Activated CD4-positive, alpha-beta T cell treated with anti-CD3 and anti-CD28 coated beads for 1 hour (primary cell): ENCODE measurements at places on chromosomes 3 and 15.
A peak's percentile ranks its signal among the peaks of the same experiment; 100 is the strongest.

- no peak for DNase-seq
Measured at GRCh38 chr15:78841376-78841706, 30.1 kb upstream of the ADAMTS7 start.

DNA sequence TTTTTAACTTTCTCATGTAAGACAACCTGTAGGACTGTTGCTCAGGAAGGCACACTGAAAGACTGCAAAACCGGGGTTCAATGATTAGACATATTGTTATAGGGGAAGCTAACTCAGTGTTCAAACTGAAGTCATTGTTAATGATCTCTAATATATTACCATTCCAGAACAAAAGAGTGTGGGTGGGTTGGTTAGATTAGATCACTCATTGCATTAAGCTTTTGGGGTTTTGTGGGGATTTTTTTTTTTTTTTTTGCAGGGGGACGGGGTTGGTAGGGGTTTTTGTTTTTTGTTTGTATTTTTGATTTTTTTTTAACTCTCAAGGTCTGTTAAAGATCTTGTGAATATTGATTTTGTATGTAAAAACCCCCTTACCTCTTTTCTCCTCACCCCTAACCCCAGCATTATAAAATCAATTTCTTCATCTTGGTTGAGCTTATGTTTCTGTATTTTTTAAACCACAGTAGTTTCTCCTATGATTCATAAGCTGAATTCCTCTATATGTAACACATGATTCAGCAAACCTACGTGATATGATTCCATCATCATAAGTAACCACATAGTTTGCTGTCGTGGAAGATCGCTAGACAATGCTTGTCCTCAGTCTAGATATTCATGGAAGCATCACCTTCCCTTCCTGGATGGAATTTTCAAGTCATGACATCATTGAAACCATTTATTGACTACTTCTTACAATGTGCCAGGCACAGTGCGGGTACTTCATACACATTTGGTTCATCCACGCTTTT lies 544.1 kb upstream of the MDFIC2 start:
- DNase-seq, result no peak

DNA sequence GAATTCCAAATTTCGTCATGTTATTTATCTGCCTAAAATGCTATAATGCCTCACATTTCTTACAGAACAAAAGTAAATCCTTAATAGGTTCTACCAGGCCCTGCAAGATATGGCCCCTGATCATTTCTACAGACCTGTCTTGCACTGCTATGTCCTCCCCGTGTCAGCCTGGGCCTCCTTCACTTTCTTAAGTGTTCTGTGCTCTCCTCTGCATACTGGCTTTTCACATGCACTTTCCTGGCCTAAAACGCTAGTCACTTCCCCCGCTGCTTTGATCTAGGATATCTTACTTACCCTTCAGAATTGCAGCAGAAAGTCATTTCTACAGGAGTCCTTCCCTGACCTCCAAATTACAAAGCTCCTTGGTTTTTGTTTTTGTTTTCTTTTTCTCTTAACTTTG lies 551.3 kb downstream of the NSUN3 start:
- no peak for DNase-seq

DNA sequence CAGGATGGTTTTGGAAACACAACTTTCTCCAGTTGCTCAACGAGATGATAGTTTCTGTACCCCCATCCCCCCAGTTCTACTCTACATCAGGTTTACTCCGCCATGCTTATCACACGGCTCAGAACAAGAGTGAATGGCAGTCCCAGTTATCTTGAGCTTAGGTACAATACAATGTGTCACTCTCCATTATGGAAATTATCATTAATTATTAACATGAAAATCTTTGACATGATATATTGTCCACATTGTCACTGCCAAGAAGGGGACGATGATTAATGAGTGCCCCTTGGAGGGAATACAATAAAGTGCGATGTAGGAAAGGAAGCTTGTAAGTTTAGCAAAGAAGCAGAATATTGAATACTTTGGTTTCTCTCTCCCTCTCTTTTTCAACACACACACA lies 252.6 kb upstream of the CFAP20DC start:
- no peak for DNase-seq

GRCh38 chr15:65771870-65772269 lies 20.2 kb downstream of the DENND4A start:
- DNase-seq, result no peak

- no peak for DNase-seq
Measured at GRCh38 chr3:4323246-4324027, 20.3 kb downstream of the SETMAR start.

- no peak for DNase-seq
Measured at GRCh38 chr15:100926971-100927756, 8.0 kb downstream of the LRRK1 start.

- DNase-seq, result no peak
Measured at GRCh38 chr3:66693461-66694031, 192.7 kb upstream of the LRIG1 start.

DNA sequence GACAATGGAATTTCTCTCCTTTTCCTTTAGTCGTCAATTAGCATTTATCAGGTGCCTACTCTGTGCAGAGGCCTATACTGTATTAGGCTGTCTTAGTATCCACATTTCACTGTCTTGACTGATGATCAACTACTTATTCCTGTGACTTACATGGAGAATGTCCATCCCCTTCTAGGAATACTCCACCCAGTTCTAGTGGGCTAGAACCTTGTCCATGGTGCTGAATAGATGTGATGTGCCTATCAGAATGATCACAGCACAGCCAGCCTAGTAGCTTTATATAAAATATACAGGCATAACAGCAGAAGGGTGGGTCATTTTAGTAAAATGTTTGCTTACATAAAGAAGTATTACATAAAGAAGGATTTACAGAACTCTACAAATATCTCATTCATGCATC lies 621.4 kb downstream of the PDCD6IP start:
- no peak for DNase-seq

- DNase-seq, result no peak
Measured at GRCh38 chr3:63323766-63324165, 45.7 kb downstream of the SYNPR start.

- DNase-seq, result no peak
Measured at GRCh38 chr3:102415553-102415952, 19.3 kb upstream of the ZPLD1 start.

DNA sequence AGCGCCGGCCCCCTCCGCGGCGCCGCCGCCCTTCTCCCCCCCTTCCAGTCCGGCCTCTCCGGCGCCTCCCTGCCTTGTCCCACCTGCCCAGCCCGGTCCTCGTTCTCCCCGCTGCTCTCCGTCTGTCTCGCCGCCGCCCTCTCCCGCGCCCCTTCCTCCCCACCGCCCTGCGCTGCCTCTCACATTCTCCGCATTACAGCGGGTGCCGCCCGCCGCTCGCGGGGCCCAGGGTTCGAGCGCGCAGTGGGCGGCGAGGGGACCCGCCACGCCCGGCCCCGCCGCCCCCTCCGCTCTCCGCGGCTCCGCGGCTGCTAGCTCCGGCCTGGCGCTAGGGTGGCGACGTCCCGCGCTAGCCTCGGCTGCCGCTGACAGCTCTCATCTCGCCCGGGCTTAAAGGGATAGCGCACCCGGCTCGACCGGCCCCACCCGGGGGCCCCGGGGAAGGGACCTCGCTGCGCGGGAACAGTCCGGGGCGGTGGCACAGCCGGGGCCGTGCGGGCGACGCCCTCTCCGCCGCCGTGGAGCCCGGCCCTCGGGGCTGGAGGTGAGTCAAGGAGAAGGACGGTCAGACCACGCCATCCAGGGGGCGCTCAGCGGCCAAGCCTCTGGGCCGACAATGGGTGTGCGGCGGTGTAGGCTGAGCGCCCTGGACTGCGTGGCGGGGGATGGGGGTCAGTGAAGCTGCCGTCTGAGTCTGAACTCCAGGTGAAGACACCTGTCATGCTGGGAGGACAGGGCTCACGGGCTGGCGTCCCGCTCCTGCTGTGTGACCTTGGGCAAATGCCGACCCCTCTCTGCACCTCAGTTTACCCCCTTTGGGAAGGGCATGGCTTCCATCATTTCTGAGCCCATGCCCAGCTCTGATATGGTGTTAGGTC lies 187.4 kb upstream of the LINGO1 start:
- no peak for DNase-seq

- no peak for DNase-seq
Measured at GRCh38 chr3:64022451-64023186, 675 bp downstream of the PSMD6 start.

- no peak for DNase-seq
Measured at GRCh38 chr3:177498037-177498857, 301.0 kb upstream of the TBL1XR1 start.

DNA sequence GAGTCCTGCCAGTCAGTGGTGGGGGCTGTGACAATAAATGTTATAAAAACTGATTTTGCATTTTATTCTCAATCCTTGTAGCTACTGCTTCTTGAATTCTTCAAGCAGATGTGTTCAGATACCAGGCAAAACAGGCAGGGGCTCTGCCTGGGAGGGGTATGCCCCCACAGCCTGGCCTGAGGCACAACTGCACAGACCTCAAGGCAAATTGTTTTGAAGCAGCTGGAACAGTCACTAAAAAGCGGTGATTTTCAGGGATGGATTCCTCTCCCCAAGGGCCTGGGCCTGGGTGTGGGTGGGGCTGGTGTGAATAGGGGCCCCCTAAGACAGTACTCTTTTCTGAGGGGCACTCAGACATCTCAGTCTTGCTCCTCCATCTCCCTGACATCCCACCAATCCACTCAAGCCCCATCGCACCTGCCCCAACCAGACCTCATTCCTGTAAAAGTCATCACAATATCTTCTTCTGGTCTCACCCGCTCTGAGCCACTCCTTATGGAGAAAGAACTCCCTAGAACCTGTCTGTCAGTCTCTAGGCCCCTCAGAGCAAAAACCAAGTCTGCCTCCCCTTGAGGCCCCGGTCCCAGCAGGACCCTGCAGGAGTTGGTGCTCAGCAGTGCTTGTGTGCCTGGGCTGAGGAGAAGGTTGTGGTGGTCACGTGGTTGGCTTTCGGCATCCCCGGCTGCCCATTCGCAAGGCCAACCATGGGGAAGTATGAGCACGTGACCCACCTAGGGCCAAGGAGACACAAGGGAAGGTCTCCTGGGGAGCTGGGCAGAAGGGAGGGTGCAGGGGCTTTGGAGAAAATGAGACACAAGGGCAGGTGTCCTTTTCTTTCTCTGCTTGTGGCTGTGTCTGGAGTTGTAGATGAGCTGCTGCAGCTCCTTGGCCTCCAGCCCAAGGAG lies 2.9 kb upstream of the PSTPIP1 start:
- no peak for DNase-seq

DNA sequence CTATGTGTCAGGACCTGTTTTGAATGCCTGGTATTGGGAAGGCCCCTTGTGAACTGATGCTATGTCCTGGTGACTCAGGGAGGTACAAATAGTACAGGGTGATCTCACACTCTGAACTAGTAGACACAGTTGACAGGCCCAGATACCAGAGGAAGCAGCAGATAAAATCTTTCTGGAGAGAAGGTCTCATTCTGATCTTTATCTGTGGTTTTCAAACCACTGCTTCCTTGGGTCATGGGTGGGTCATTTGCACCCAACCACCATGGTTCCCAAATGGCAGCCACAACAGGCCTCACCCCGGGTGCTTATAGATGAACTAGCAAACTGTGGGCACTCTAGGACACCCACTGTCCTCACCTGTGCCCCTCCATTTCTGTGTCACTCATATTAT lies 43.4 kb downstream of the PXYLP1 start:
- DNase-seq, result no peak

DNA sequence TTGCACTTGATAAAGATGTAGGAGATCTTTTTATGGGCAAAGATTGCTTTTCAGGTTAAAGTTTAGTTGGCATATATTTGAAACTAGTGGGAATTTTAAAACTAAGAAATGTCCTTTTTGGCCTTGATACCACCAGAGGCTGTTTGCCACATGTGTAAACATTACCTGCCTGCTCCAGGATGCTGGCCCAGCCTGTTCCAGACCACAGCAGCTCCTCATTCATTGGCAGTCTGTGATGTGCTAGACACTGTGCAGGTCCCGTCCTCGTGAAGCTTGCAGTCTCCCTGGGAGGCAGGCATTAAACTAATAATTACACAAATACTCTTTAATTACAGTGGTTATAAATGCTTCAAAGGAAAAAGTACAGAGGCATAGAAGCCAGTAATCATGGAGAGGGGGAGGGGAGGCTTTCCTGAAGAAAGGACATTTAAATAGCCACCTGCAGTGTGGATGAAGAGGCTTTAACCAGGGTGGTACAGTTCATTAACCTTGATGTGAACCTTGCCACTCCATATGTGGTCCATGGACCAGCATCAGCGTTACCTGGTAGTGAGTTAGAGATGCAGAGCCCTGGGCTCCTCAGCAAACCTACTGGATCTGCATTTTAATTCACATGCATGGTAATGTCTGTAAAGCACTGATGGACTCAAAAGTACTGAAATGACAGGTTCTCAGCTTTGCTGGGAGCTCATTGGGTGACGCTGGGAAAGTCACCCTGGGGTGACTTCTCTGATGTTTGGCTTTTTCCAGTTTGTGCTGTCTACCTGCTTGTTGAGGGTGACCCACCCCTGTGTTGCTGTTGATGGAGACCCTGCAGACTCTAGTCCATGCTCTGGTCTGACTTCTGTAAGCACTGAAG lies 5.3 kb downstream of the ZNF710 start:
- no peak for DNase-seq

GRCh38 chr3:38095669-38096483 lies 41.1 kb downstream of the ACAA1 start:
- DNase-seq, result no peak

GRCh38 chr3:52790337-52790736 lies 4.3 kb upstream of the ITIH3 start:
- no peak for DNase-seq

- no peak for DNase-seq
Measured at GRCh38 chr3:187565701-187566100, 104.5 kb downstream of the SST start.

DNA sequence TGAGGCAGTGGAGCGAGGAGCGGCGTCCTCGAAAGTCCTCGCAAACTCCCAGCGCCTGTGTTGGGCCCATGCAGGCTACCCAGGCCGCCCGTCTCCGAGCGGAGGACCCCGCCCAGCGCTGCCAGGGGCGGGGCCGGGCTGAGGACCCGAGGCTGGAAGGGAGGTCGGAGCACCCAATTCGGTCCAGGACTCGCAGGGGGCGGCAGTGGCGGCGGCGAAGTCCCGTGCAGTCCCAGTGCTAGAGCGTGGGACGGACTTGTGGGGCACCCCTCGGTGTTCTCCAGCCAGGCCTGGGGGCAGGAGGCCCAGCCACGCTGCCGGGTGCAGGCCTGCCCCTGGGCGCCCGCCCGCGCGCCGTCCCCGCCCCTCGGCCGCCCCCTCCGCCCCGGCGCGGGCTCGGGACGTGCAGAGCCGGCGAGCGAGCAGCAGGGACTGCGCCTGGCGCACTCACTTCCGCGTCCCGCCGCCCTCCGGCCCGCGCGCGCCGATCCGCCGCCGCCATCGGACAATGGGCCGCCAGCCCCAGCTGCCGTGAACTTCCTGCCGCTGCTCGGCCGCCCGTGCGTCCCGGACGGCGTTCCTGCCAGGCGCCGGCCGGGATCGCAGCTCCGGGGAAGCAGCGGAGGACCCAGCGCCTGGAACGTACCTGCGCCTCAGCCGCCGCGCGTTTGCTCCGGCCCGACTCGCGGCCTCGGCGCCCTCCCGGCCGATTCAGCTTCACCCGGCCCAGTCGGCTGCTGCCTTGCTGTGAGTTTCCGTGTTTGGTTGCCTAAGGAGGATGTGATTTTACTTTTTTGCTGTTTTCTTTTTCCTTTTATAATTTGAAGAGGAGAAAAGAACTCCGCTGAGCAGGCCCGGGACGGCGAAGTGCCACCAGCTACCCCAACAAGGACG lies 596 bp upstream of the LIMD1 start:
- peak; percentile 49 for DNase-seq

GRCh38 chr15:88818920-88819319 lies 15.7 kb downstream of the ACAN start:
- no peak for DNase-seq
